HEK293T (cell line): ENCODE measurements at places on chromosomes 4 and X.
A peak's percentile ranks its signal among the peaks of the same experiment; 100 is the strongest.

- DNase-seq: no peak
These were observed 19.7 kb downstream of the HERC6 start for GRCh38 chr4:88398381-88398780.

DNA sequence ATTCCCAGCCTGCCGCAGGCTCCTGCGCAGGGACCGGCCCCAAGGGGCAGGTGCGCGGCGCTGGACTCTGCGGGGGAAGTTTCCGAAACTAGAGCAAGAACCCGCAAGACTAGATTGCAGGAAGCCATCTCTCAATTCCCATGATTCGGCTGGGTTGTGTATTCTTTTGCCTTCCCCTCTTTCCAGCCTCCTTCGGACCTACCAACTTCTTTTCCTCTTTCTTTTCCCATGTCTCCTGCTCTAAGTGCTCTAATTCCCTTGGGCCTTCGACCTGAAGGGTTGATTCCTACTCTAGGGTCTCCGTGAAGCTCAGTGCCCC, 645 bp upstream of the OPHN1 start:
- no peak for DNase-seq

DNA sequence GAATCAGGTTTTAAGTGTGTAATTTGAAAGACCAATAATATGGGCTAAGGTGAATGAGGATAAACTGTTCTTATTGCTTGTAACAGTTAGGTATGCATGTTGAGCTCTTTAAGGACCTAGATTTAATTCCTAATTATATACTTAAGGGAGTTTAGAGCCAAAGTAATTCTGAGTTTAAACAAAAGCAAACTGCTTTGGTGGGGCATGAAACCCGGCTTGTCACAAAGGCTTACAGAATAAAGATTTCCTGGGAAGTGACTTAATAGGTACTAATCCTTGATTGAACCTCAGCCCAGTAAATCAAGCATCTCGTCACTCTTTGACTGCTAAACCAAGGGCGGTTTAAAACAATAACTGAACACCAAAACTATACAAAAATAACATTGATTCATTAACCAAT, 1324.2 kb downstream of the RPA4 start:
- no peak for DNase-seq

GRCh38 chr4:142721187-142721586, 124.9 kb downstream of the INPP4B start:
- DNase-seq: no peak

- DNase-seq: peak; percentile 16
These were observed 50.8 kb upstream of the ELF2 start for GRCh38 chr4:139227729-139228404.

GRCh38 chr4:121073672-121074381, 1.5 kb upstream of the NDNF start:
- no peak for DNase-seq
